ENCODE measurements at places on chromosomes 4 and X. TPM values are rescaled to one million over a fixed set of nuclear protein-coding genes. Genes with fewer than 3 reads are reported as not detected.

- no peak for DNase-seq
Measured at GRCh38 chrX:49066278-49066677, 7.5 kb downstream of the CCDC120 start.

DNA sequence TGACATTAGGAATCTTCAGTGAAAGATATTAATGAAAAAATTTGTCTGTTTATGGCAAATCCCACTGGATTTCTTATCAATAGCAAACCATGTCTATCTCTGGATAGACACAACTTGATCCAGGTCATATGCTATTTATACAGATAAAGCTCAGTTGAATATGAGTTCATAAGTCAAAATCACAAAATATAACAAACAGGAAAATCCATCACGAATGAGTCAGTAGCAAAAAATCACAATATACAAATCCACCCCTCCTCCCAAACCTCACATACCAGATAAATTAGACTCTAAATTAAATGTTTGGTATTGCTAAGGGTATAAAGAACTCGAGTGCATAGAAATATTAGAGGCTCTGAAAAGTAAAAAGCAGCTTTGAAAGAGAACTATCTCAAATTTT lies 420.5 kb downstream of the TLL1 start:
- DNase-seq, result no peak

DNA sequence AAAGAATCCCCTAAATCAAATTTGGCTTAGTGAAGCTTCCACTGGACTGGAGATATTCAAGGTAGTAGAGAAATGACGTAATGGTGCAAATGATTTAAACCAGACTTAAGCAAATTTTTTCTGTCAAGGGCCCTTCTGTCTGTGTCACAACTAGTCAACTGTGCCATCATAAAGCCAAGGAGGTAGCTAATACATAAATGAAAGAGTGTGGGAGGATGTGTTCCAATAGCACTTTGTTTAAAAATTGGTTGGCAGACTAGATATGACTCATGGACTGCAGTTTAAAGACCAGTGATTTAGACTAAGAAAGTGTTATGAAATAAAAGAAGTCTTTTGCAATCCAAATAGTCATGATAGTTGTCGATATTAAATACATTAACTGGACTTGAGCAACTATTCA lies 24.3 kb upstream of the TEX13C start:
- DNase-seq, result no peak

GRCh38 chr4:78369679-78370078 lies 181.9 kb upstream of the ANXA3 start:
- no peak for DNase-seq

DNA sequence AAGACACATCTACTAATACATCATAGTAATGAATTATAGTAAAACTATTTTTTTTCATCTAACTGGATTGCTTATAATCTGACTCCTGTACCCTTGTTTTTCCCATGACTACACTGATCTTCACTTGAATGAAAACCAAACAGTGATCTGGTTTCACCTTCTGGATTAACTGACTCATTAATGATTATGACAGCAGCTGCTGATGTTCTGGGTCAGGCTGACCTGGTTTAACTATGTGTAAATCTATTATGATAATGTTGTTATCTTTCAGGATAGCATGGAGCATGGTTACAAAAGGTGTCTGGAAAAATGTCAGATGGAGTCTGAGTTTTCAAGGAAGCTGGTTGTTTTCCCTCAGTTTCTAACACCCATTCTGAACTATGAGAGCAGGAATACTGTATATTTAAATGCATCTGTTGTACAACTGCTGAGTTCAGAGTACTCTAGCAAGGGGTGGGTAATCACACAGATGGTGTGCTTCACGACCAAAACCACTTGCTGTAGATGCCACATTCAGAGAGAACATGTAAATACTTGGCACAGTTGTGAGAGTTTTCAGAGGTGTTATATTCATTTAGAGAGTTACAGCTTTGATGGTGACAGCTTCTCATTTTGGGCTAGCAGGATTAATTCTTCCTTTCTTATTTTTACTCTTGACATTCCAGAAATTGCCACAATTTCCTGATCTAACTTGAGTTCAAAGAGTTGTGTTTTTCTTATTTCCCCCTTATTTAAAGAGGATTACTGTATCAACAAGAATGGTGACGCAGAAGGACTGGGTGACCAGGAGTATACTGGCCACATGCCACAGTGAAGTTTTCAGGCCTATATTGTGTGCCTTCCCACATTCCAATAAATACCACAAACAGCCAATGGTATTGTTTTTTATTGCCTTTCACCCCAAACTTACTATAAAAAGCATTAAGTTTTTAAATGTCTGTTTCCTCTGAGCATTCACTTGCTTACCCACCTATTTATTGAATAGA lies 249.7 kb upstream of the TET2 start:
- DNase-seq, result no peak

DNA sequence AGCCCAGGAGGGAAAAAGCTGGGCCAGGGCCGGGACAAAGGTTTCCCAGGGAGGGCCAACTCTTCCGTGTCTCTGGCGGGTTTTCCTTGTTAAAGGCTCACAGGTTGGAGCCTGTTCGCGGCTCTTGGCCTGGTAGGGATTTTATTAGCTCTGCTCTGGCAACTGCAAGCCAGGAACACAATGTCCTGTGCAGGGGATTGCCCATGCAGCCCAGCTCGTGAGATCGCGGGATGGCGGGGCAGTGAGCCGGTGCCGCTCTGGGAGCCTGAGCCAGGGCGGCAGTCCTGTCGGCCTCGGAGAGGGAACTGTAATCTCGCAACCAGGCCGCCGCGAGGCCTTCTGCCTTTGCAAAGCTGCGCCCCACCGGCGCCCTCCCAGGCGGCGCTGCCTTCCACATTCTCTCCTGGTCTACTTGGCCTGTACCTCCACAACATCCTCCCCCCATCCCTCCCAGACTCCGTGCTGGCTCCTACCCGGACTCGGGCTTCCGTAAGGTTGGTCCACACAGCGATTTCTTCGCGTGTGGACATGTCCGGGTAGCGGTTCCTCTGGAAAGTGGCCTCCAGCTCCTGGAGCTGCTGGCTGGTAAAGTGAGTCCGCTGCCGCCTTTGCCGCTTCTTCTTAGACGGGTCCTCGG lies 2.1 kb downstream of the PITX2 start:
- no peak for DNase-seq

DNA sequence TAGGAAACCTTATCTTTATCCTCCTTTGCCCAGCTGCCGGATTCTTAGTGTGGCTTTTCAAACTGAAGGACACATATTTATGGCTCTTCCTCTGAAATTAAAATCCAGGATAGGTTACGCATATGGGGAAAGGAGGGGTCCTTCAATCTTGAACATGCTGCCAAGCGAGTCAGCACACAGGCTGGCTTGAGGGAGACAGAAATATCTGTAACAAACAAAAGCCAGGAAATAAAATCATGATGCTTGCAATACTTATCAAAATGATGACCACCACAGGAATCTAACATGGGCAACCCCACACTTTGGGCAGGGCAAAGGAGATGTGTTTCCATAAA lies 196.4 kb upstream of the LDB2 start:
- DNase-seq, result no peak

- DNase-seq, result no peak
Measured at GRCh38 chrX:113059714-113060113, 219.1 kb upstream of the AMOT start.

- no peak for DNase-seq
Measured at GRCh38 chr4:150600812-150601445, 19.0 kb downstream of the MAB21L2 start.

Gene SMARCA1
- 30.2 TPM for total RNA-seq

Gene SPANXD
- total RNA-seq, result not detected

Data from Right ventricle myocardium inferior (tissue), 1 donor.